Activated CD4-positive, alpha-beta memory T cell treated with anti-CD3 and anti-CD28 coated beads for 36 hours (primary cell): ENCODE measurements at places on chromosomes 16 and 17. TPM values are rescaled to one million over a fixed set of nuclear protein-coding genes. Genes with fewer than 3 reads are reported as not detected.

Gene TPSB2
- total RNA-seq: not detected

Gene ITGB4
- 0.67 TPM for total RNA-seq

Gene TERB1
- total RNA-seq: not detected

Gene CSH1
- total RNA-seq: not detected

Gene PRSS53
- 5.3 TPM for total RNA-seq

DNA sequence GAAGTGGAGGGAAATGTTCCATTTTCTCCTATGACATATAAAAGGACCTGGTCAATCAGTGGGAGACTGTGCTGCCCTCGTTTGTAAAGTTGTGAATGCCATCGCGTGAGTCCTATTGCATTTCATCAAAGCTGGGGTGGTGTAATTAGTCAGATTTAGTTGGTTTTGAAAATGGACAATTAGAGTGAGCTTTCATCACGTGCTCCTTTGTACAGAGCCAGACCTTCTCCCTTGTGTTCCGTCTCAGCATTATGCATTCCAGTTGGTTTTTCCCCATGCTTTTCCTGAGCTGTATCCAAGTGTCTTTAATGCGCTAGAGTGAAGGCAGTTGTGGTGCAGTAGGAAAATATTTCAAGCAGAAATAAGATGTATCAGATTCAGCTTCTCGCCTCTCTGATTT, 10.4 kb downstream of the SEC14L1 start:
- DNase-seq: no peak
- peaks cover 22% of the 10 kb centered on the region for H3K36me3 ChIP-seq
- no peak overlapping the region for H3K27ac ChIP-seq
- H3K4me1 ChIP-seq: peaks cover 46% of the 10 kb centered on the region

- no peak for DNase-seq
- no peak overlapping the region for H3K27ac ChIP-seq
- H3K4me3 ChIP-seq: no peak overlapping the region
- H3K27me3 ChIP-seq: no peaks in the 10 kb centered on the region
Observed at GRCh38 chr17:37318931-37319594, 56.7 kb upstream of the C17orf78 start.

DNA sequence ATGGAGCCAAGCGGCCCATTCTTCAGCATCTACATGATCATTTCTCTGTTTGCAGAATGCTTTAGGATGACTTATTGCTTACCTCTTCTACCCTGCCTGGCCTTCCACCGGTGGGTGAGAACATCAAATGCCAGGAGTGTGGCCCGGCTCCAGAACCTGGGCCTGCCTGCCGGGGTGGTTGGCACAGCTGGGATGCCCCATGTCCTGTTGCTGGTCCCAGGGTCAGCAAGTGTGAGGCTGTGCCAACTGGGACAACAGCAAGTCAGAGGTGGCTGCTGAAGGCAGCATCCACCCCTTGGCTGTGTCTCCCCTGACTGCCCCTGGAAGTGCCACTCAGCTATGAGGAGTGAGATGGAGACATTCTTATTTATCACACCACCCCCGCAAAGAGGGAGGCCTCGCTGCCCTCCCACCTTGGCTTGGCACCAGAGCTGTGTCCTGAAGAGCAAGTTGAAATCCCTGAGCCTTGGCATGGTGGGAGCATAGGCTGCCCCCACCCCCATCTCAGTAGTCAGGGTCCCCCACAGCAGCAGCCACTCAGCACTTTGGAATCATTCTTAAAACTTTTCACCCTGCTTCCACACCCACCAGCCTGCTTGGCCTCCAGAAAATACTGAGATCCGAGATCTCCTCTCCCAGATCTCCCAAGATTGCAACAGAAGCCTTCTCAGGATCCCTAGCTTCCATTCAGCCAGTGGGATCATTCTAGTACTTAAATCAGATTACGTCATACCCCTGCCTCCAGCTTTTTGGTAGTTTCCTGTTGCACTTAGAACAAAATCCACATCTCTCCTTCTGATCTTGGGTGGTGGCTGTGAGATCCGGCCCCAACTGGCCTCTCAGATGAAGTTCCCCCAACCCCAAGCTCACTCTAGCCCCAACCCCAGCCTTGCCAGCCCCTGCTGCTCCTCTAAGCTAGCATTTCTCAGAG, 127.5 kb downstream of the SOCS1 start:
- peaks cover 45% of the 10 kb centered on the region for H3K4me1 ChIP-seq
- H3K4me3 ChIP-seq: no peak overlapping the region
- H3K36me3 ChIP-seq: peaks cover 35% of the 10 kb centered on the region
- peak overlapping the region; percentile 71 for H3K27ac ChIP-seq

DNA sequence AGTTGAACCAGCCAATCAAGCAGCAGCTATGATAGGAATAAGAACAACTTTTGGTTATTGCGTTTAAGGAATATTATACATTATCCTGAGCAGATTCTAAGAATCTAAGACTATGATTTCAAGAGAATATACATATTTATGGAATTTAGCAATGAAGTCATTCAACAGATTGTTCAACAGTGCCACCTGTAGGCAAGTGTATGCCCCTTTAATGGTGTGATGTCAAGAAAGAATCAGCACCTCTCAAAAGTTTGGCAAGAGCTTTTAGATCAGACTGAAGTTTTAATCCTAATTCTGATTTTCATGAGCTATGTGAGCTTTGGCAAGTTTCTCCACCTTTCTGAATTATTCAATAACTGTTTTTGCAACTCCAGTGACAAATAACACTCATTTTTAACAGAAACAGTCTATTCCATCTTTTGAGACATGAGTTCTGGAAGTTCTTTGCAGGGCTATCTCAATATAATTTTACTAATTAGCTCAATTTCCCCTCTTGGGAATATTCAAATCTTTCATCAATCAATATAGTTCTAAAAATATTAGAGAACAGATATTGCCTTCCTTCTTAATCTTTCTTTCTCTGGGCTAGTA, 474.3 kb upstream of the TOM1L1 start:
- H3K4me1 ChIP-seq: no peaks in the 10 kb centered on the region
- H3K27ac ChIP-seq: no peak overlapping the region
- no peaks in the 10 kb centered on the region for H3K36me3 ChIP-seq
- no peak overlapping the region for H3K4me3 ChIP-seq
- H3K27me3 ChIP-seq: no peaks in the 10 kb centered on the region
- no peak for DNase-seq

DNA sequence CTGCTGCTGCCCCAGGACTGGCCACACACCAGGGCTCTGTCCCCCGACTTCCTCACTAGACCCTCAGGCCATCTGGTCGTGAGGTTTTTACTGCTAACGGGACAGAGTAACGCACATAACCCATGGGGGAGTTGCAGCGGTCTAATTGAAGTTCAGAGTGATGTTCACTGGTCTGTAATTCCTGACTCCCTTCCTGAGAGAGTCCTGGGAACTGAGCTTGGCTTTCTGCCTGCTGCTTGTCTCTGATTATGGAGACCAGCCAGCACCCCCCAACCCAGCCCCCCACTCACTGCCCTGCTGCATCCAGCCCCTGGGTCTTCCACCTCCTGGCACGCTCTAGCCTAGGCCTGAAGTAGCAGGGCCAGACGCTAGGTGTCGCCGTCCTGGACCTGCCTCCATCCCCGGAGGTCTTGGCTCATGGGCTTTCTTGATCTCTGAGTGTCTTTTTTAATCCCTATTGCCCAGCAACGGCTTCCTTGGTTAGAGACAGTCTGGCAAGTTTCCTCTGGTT, 192.9 kb downstream of the CCDC182 start:
- H3K4me3 ChIP-seq: no peak overlapping the region
- DNase-seq: peak; percentile 30
- no peaks in the 10 kb centered on the region for H3K27me3 ChIP-seq
- no peak overlapping the region for H3K27ac ChIP-seq
